ENCODE measurements at places on chromosomes 4 and X.
A peak's percentile ranks its signal among the peaks of the same experiment; 100 is the strongest.

DNA sequence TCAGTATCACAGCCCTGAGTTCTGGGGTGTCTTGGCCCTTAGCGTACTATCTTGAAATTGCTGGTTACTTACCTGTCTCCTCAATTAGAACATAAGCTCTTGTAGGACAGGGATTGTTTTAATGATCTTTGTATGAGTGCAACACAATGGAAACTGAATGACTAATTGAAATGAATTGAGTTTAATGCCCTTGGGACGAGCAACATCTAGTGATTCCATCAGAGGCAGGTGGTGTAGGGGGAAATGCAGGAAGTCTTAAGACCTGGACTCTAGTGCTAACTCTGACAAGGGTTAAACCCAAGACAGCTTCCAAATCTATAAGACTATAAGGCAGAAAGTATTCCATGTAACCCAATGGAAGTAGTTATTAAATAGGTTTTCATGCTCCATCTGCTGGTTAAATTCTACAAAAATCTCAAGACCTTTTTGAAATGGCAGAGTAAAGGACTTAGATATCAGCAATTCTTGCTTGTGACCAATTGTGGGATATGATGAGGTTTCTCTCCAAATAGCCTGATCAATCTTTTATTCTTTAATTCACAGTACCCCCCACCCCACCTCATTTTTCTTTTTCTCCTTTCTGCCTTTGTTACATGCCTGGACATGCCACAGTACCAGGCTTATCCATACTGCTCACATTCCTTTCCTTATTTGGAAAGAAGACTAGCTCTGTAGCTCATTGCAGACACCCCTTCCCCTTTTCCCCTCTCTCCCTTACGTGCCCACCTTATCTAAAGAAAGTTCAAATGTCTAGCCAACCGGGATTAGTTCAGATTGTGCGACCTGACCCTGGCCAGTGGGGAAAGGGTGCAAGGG, 340.8 kb downstream of the PAPSS1 start:
- DNase-seq = no peak

GRCh38 chr4:98203332-98204235, 57.6 kb upstream of the RAP1GDS1 start:
- DNase-seq = no peak

DNA sequence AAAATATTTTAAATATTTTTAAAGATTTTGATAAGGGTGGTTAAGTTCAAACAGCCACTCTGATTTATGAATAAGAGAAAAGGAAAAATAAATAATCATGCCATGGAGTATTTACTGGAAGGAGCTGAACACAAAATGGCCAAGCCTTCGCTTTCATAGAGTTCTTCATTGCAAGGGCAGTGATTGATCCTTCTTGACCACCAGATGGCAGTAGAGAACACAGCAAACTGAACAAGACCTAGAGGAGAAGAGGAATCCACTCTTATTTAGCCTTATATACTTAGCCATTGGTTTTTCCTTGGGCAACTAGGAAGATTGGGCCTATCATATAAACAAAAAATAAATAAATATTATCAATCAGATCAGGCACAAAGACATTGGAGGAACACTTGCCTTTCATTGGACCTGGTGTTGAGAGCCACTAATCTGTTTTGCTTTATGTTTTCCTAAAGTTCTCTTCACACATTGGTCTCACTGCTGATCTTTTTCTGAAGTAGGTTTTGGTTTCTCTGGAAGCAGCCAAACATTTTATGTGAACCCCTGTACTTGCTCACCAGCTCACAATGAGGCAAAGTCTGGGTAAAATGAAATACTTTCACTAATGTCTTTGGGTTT, 58.1 kb upstream of the PARM1 start:
- peak; percentile 15 for DNase-seq

GRCh38 chr4:30744957-30745640, 24.9 kb downstream of the PCDH7 start:
- no peak for DNase-seq

Measured in CD4-positive, alpha-beta T cell treated with Interleukin-1 beta for 1 hour (primary cell).